ENCODE measurements at places on chromosomes 7 and 10.

DNA sequence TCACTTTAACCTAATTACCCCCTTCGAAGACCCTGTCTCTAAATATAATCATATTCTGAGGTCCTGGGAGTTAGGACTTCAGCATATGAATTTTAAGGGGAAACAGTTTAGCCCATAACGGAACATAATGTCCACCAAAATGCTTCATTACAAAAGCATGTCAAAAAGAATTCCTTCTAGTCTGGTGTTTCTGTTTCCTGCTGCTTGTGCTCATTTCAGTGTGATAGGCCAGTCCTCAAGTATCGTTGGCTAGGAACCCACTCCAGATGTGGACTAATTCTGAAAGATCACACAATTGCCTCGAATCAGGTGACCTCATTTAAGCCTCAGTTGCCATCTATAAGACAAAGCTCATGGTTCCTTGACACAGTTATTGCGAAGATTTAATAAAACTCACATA lies 29.6 kb downstream of the INPP5F start:
- DNase-seq = no peak

- no peak for DNase-seq
These were observed 458.8 kb upstream of the GHITM start for GRCh38 chr10:83680470-83680891.

DNA sequence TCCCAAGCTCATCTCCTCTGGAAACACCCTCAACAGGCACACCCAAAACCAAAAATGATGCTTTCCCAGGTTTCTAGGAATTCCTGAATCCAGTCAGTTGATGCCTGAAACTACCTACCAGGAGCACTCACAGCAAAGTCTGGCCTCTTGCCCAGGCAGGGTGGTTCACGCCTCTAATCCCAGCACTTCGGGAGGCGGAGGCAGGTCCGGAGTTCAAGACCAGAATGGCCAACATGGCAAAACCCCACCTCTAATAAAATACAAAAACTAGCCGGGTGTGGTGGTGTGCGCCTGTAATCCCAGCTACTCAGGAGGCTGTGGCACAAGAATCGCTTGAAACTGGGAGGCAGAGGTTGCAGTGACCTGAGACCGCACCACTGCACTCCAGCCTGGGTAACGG lies 1.9 kb downstream of the MAD1L1 start:
- DNase-seq = no peak

GRCh38 chr10:99297033-99297432 lies 32.1 kb upstream of the CNNM1 start:
- no peak for DNase-seq

- DNase-seq = no peak
These were observed 127.9 kb upstream of the AKR1E2 start for GRCh38 chr10:4698075-4698474.

DNA sequence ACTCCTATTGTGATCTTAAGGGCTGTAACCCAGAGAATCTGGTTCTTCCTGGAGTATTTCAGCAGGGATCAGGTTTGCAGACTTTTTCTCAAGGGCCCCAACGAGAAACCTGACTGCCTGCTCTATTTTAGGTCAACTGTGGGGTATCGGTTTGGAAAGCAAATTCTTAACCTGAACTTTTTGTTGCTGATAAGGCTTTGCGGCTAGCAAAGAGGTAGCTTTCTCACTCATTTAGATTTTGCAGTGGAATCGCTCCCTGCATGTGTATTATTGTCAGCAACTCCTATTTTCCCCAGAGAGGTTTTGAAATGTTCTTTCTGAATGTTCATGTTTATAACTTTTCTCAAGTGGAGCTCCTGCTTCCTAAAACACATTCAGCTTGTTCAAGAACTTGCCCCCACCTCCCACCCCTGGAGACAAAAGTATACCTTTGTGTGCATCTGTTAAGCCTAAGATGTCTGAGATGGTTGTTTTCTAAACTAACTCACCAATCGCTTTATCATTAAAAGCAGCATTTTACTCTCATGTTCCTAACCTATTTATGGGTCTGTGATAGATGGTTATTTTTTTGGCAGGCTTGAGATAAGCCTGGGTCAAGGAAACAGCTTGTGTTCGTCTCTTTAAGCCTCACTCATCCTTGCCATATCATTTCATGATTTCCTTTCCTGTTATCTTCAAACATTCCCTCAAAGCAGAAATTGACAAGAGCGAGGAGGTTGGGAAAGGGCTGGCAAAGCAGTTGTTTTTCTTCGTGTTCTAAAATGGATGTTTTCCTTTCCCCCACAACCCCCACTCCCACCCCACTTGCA lies 129.8 kb downstream of the BAMBI start:
- DNase-seq = no peak

- DNase-seq = no peak
These were observed 110.7 kb downstream of the WDR37 start for GRCh38 chr10:1166828-1167275.

DNA sequence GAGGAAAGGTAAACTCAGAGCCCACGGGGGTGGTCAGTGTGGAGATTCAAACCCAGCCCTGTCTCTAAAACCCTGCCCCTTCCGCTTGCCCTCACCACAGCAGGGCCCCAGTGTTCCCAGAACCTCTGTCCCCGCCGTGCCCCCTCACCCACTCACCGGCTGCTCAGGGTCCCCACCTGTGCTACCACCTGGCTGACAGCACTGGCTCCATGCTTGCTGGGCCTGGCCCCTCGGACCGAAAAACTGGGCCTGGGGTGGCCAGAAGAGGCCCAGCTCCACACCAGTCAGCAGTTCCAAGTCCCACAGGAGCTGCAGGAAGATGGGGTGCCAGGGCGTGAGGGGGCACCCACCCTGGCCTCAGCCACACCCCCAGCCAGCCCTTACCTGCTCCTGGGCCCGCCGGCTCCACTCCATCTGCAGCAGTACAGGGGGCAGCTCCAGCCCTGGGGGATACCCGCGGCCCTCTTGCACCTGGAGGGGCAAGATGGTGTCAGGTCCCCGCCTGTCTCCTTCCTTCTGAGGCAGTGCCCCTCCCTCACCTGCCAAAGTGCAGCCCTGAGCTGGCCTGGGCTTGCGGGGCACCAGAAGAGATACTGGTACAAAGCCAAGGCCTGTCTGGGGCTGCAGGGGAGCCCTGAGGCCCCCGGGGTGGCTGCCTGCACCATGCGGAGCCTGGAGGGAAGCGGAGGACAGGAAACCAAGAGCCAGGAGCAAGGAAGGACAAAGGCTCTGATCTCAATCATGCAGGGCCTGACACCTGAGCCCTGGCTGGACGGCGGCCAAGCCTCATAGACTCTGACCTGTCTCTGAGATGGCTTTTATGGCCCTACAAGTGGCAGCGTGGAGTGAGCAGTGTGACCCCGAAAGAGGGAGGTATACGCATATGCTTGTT lies 11.7 kb downstream of the ATP6V1F start:
- no peak for DNase-seq

DNA sequence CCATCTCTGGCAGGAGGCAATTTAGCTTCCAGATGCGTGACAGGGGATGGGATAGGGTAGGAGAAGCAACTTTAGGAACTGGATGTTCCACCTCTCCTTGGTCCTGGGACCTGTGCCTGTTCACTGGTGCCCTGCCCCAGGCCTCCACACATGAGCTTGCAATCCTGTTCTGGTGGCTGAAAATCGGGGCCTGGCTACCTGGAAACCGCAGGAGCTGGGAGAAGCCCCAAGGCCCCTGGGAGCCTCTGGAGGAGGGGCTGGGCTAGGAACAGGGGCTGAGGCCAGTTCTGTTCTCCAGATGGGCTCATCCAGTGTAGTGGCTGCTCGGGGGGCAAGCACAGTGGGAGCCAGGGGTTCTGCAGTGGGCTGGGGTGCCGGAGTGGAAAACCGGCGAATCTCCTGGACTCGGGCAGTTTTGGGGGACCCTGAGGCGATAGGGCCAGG lies 5.3 kb upstream of the MYOZ1 start:
- no peak for DNase-seq

GRCh38 chr10:95354110-95354509 lies 63.3 kb upstream of the PDLIM1 start:
- DNase-seq = no peak

GRCh38 chr10:18619016-18619415 lies 32.4 kb downstream of the NSUN6 start:
- DNase-seq = no peak

GRCh38 chr10:22308390-22308789 lies 7.8 kb upstream of the COMMD3 start:
- DNase-seq = no peak

DNA sequence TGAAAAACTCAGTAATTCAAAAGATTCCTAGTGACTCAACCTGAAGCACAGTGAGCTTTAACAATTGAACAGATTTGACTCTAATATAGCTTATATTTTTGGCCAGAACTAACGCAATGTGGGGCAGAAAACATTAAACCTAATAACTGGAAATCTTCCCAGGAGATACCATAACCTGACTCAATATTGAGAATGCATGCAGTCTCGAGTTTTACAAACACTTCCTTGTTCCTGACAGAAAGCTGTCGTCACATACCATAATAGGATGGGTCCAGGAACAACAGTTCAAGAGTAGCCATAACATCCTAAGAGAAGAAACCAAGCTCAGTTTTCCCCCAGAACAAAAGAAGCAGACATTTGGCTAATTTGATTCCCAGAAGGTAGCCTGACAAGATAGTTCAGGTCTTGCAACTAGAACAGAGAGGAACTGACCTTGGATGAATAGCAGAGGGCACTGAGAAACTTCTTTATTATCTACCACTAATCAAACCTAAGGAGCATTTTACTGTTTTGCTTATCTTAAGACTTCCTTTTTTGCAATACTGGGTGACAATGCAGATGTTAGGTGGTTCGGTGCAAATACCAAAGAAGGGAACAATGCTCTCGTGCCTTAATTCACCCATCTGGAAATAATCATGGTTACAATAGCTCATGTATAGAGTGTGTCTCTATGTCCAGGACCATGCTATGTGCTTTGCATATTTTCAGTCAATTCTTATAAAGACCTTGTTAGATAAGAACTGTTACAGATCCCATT lies 38.6 kb upstream of the ACSL5 start:
- DNase-seq = no peak

DNA sequence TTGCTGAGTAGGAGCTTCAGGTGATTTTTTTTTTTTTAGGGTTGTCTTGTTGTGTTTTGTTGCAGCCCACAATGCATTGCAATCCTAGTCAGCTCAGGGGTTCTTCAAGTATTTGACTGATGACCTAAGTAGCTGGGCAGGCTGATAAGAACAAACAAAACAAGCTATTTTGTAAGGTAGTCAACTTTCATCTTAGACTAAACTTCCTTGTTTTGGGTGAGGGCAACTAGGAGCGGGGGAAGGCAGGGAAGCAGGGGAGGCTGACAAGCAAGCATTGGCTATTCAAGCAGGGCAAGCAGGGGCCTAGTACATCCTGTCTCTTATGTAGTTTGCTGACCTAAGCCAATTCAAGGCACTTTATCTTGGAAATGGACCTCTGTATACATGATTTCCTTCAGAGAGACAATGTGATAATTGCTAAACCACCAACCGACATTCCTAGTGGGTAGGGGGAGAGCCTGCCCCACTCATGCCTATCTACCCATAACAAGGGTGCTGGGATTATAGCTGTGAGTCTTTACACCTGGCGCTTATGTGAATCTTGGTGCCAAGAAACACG lies 163.3 kb upstream of the PRKCQ start:
- no peak for DNase-seq

- no peak for DNase-seq
These were observed 53.8 kb downstream of the PROSER2 start for GRCh38 chr10:11876805-11877590.

DNA sequence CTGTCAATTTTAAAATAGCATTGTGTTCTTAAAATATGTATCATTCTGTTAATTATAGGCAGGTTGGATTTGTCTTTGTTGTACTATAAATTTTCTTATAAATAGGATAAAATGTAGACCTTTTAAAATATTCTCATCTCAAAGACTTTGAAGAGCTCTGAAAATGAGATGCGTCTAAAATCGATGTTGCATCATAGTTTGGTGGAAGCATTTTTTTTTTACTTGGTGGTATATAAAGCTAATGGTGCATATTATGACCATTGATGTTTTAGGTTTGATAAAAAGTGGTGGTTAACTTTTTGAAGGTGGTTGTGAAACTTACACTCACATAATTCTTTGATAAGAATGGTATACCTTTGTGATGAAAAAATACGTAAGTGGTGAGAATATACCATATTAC lies 69.1 kb downstream of the ZNRF2 start:
- DNase-seq = no peak

DNA sequence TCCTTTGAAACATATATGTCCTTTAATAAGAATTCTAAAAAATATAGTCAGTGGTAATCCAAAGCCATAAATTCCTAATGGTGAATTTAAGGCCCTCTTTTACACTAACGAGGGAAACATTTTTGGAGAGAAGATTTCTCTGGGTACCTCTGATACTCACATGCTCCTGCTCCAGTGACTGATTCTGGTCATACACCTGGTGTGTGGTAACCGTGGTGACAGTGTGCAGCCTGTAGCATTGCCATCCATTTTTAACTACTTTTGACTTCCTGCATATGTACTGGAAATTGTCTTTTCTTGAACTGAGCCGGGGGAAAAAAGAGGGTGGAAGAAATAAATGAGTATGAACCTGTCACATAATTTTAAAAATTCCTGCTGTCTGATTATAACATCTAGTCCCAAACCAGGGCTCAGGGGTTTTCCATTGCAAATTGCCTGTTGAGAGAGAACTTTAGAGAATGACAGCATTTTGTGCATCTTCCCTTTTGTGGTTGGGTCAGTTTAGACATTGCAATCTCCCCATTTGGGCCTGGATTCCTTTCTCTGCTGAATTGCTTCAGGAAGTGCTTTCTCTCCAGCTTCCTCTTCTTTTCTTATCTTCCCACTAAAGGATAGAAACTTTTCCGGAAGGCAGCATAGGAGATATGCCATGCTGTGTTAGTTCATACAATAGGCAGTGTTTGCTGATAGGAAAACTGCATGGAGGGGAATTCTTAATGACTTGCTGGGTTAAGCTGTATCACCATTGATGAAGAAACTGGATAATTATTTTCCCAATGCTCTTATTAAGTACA lies 125.5 kb downstream of the GRM3 start:
- DNase-seq = no peak

DNA sequence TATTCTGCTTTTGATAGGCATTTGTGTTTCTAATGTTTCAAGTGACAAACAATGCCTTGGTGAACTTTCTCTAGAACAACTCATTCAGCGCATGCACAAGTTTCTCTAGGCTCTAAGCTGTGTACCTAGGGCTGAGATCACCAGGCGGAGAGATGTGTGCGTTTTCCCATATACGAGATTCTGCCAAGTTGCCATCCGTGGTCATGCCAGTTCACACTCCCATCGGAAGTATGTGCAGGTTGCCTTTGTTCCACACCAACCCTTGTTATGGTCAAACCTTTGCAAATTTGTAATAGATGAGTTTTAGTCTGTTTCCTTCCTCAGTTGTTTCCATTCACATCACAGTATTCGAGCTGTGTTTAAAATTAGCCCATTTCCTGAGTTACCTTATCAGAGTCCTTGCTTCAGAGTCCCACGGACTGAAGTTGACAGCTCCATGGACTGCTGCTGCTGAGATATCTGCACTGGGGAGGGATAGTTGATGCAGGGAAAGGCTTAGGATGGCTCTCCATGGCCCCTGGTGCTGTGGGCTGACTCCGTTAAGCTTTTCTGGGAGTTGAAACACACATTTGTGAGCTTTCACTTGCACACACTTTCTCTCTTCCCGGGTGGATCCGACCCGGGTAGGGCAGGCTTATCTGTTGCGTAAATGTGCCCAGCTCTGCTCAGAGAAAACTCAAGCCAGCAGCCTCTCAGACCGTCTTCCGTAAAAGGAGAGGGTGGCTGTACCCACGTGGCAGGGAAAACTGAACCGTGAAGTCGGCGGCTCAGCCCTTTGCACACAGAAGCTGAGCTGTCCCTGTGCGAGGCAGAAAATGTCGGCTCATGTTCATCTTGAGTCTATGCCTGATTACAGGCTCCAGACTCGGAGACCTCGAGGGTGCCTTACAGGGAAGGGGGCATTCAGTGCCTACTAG lies 49.4 kb downstream of the HK1 start:
- no peak for DNase-seq

- DNase-seq = peak; percentile 7
These were observed 216.1 kb upstream of the ZMIZ1 start for GRCh38 chr10:78852466-78853240.
